Neuronal stem cell (in vitro differentiated cells): ENCODE measurements at places on chromosomes 11 and 22.

- DNase-seq, result no peak
Measured at GRCh38 chr22:39543095-39543494, 10.5 kb upstream of the RPS19BP1 start.

DNA sequence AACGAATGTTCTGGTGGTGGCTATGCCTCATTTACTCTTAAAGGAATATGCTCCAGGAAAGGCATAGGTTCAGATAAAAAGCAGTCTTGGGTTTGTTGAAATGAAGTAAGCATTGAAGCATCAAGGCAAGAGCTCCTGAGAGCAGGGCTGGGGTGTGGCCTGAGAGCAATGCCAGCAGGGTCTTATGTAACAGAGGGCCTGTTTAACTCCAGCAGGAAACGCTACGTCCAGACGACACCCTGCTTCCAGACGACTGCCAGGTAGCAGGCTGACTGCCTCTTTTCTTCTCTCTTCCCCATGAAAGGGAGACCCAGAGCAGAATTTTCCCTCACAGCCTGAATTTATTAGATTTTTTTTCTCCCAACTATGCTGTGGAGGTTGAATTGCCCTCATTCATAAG is 127.2 kb upstream of the SLC5A12 start:
- no peak for DNase-seq

GRCh38 chr11:123590296-123590912 is 64.0 kb downstream of the SCN3B start:
- DNase-seq, result no peak

- DNase-seq, result no peak
Measured at GRCh38 chr11:113446112-113446511, 29.1 kb downstream of the DRD2 start.

DNA sequence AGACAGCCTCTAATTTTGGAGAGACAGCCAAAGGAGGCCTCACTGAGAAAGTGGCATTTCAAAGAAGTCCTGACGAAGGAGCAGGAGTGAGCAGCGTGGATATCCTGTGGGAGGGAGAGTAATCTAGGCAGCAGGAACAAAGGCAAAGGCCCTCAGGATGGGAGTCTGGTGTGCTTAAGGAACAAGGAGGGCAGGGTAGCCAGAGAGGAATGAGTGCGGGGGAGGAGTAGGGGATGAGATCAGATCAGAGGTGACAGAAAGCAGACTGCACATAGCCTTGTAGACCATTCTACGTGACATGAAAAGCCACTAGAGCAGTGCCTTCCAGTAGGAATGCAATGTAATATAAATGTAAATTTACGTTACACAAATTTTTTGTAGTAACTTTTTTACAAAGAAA is 5.6 kb downstream of the SLC36A4 start:
- no peak for DNase-seq

- no peak for DNase-seq
Measured at GRCh38 chr22:47011859-47012258, 249.4 kb downstream of the TBC1D22A start.

DNA sequence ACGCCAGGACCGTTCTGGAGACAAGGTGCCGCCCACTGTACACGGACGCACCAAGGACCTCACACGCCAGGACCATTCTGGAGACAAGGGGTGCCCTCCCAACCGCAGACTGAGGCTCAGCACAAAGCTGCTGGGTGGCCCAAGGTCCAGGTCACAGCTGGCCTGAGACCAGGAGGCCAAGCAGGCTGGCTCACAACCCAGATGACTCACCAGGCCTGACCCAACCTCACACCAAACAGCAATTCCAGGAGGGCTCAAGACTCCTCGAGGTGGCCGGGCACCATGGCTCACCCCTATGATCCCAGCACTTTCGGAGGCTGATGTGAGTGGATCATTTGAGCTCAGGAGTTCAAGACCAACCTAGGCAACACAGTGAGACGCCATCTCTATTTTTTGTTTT is 14.8 kb downstream of the BRD1 start:
- DNase-seq, result no peak

DNA sequence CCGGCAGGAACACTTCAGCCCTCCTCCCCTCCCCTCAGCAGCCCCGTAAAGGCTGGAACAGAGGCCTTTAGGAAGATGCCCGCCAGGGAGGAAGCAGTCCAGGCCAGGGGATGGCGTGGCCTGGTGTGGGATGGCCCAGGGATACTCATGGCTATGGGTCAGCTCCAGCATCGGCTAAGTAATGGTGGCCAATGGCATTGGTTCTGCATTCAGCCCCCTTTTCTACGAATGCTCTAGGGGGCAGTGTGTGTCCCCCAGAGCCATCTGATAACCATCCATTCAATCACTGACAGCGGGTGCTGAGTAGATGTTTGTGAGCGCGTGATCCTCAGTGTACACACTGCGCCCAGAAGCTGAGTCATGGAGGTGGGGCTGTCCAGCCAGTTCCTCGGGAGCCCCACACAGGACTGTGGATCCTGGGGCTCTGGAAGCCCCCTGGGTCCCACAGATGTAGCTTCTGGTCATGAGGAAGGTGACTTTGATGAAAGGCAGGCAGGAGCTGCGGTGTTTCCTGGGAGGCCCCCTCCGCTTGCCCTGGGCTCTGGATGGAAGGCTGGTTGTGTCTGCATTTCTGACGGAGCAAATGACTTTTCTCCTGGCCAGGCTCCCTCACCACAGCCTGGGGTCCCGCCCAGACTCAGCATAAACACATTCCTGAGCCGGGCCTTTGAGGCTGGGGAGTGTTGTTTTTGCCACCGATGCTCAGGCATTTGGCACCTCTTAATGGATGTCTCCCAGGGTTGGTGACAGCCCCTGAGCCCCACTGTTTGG is 46.5 kb downstream of the FBLN1 start:
- DNase-seq, result no peak

DNA sequence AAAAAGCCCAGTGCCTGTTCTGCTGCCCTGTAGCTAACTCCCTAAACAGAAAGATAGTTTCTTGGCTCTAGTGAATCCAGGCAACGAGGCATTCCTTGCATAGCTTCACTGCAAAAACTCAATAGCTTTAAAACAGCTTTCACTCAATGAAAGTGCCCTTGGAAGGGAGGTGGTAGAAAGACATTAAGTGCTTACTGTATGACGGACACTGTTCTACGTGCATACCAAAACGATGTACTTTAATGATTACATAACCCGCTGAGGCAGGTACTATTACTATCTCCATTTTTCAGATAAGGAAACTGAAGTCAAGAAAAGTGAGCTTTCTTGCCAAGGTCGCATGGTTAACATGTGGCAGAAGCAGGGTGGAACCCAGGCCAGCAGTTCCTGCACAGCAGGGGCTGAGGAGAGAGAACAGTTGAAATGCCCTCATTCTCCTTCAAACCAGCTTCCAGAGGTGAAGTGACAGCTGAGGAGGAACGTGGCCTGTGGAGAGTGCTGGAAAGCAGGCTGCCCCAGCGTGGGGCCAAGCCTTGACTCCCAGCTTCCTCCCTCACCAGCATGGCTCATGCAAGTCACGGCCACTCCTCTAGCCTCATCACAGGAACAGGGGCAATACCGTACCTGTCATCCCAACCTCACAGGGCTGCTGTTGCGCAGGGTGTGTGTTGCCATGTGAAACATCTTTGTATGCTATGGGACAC is 227.5 kb upstream of the NARS2 start:
- no peak for DNase-seq

DNA sequence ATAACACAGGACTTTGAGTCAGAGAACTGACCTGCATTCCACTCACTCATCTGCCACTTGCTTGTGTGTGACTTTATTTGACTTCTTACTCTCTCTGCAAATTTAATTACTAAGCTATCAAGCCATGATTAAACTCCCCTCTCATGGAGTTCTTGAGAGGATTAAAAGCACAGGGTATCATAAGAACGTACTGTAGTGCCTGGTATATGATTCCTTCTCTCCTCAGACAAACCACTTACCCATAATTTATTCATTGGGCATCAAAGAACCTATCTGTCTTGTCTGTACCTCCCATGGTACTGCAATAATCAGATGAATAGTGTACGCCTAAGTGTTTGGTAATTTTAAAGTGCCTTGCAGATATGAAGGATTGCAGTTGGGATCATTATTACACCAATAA is 130.6 kb upstream of the UBASH3B start:
- no peak for DNase-seq

DNA sequence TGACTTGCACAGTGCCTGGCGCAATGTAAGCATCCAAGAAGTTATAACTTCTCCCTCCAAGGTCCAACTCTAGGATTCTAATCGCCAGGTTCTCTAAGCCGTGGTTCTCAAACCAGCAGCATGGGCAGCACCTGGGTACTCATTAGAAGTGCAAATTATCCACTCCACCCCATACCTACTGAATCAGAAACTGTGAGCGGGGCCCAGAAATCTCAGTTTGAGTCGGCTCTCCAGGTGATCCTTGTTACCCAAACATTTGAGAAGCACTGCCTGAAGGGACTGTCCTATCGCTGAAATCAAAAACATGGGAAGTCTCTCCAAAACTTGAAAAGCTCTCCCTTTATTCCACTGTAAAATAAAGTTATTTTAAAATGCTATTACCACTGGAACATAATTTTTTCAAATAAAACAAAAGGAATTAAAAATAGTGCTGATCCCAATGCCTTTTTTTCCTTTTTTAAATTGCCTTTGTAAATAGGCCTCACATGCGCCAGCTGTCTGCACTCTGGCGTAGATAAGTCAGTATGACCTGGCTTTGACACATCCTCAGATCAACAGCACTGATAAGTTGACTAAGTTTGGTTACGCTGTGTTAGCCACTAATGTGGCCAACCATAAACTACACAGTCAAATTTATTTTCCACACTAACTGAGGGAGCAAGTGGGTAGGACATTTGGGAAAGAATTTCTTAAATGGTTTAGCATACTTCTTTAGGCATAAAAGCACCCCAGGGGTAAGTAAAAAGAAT is 8.4 kb upstream of the CTR9 start:
- no peak for DNase-seq

DNA sequence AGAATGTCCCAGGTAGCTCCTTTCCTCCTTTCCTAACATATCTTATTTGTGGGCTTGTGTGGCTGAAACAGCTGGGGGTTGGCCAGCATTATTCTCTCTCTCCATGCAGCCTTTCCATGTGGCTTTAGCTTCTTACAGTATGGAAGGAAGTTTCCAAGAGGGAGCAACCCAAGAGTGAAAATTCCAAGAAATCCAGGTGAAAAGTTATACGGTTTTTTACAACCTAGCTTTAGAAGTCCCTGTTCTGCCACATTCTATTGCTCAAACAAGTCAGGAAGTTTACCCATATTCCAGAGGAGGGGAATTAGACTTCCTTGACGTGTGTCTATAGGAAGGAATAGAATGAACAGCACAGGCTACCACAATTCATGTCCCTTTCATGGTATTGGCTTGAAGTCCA is 10.0 kb upstream of the SWAP70 start:
- DNase-seq, result no peak

DNA sequence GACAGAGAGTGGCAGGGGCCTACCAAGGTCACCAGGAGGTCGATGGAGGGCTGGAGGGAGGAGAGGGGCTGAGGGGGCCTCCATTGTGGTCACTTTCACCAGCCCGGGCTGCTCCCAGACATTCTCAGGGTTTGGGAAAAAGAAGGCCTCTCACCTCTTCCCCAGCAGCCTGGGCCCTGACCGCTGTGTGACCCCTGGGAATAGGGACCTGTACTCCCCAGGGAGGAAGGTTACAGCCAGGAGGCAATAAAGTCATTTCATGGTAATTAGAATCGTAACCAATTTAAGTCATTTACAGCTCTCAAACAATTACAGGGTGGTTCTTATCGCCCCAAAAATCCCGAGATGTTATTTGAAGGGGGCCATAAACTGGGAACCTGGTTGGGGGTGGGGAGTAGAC is 37.8 kb downstream of the ISX start:
- DNase-seq, result no peak

- DNase-seq, result no peak
Measured at GRCh38 chr11:79100093-79100910, 340.5 kb downstream of the TENM4 start.

DNA sequence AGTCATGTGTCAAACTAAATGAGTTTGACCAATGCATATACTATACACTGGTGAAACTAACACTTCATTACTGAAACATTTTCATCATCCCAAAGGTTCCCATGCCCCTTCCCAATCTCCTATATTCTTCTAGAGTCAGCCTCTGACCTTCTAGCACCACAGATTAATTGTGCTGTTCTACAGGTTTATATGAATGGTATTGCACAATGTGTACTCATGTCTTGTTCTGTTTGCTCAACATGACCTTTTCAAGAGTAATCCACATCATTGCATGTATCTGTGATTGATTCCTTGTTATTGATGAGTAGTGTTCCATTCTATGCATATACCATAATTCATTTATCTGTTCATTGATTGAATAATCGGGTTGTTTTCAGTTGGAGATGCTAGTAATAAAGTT is 7.5 kb upstream of the OR8G1 start:
- no peak for DNase-seq

GRCh38 chr22:25388866-25389540 is 169.6 kb downstream of the CRYBB2 start:
- no peak for DNase-seq

DNA sequence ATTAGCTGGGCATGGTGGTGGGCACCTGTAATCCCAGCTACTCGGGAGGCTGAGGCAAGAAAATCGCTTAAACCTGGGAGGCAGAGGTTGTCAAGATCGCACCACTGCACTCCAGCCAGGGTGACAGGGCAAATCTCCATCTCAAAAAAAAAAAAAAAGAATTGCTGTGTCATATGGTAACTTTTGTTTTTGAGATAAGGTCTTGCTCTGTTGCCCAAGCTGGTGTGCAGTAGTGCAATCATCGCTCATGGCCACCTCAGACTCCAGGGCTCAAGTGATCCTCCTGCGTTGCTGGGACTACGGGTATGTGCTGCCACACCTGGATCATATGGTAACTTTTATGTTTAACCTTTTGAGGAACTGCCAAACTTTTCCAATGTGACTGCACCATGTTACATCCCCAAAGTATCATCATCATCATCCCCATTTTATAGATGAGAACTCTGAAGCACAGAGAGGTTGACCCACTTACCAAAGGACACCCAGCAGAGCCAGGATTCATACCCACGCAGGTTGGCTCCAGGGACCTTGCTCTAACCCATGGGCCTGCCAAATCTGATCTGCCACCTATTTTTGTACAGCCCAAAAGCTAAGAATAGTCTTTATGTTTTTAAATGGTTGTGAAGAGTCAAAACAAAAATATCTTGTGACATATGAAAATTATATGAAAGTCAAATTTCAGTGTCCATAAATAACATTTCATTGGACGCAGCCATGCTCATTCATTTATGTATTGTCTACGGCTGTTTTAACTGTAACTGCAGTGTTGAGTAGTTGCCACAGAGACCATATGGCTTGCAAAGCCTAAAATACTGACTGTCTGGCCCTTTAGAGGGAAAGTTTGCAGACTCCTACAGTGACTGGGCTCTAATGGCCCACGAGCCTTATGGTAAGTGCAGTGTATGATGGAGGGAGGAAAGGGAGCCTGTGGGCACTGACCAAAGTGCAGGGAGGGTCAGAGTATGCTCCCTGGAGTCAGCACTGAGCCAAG is 45.3 kb downstream of the GDPD5 start:
- DNase-seq, result no peak

GRCh38 chr11:44530413-44531115 is 34.9 kb upstream of the CD82 start:
- no peak for DNase-seq

GRCh38 chr11:69385144-69385820 is 91.3 kb downstream of the MYEOV start:
- no peak for DNase-seq
